ENCODE measurements at places on chromosomes 6 and 20.

- no peak for DNase-seq
These were observed 112.4 kb upstream of the ZNF217 start for GRCh38 chr20:53706008-53706465.

DNA sequence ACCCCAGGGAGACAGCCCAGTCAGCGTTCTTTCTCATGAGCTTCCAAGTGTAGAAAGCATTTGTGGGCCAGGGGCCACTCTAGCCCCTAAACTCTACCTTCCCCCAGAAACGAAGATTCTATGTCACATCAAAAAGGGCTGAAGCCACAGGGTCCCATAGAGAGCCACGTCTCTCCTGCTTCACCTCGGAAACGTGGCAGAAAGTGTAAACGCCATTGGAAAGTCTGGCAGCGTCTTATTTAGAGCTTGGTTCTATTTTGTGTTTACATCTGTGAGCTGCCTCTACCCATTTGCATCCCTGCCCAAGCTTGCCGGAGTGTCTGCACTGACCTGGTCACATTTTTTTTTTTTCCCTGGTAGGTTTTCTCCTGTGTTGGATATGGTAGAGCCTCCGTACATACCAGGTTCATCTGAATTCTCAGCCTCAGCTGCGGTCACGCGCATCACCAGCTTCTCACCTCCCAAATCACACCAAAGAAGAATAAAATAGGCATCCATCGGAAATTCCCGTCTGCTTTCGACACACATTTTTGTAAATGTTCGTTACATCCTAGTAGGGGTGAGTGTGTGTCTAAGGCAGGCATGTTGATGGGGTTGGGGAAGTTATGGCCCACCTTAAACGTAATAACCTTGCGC lies 62.6 kb downstream of the NPEPL1 start:
- DNase-seq = no peak

GRCh38 chr6:52500238-52501129 lies 76.4 kb downstream of the TRAM2 start:
- DNase-seq = no peak

- DNase-seq = no peak
These were observed 171.4 kb upstream of the SYNDIG1 start for GRCh38 chr20:24297993-24298392.

GRCh38 chr6:95387845-95388244 lies 189.5 kb upstream of the MANEA start:
- DNase-seq = no peak

DNA sequence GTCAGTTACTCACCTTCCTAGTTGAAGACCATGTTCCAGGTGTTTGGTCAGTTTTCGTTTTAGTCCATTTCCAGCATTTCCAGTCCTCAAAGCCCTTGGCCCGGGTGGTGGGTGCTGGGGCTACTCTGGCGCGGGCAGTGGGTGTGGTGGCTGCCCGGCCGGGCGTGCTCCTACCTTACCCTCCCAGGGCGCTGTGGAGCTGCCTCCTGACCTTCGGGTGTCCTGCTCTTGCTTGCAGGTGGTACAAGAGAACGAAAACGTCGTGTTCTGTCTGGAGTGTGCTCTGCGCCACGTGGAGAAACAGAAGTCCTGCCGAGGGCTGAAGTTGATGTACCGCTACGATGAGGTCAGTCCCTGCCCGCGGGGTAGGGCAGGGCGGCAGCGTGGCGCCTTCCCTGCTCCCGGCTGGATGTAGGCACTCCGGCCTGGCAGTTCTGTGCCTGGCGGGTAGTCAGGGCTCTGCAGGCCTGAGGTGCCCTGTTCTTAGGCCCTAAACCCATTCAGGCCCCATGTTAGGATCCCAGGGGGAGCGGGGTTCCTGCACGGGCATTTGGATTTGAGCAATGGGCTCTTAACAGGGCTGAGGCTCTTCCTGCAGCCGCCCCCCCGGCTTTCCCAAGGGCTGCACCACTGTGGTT lies 145.8 kb downstream of the DTNBP1 start:
- no peak for DNase-seq

DNA sequence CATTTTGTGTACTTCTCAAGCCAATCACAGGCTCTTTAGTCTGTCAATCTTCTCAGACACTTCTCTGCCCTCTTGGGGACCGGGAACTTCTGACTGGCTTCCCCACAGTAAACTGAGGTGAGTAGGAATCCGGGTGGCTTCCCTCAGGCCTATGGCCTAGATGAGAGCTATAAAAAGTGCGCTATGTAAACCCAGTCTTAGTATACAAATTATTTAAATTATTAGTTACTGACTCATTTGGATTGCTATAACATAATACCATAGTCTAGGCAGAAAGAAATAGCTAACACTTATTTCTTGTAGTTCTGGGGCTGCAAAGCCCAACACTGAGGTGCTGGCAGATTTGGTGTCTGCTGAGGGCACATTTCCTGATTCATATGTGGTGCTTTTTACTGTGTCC lies 109.2 kb upstream of the MCHR2 start:
- DNase-seq = no peak

GRCh38 chr6:4895971-4896370 lies 107.9 kb downstream of the RPP40 start:
- DNase-seq = no peak

GRCh38 chr6:111944541-111944940 lies 71.3 kb upstream of the FYN start:
- DNase-seq = no peak

- DNase-seq = no peak
These were observed 150.8 kb downstream of the ASCC3 start for GRCh38 chr6:100730001-100730980.

GRCh38 chr20:64238851-64239387 lies 16.6 kb upstream of the PCMTD2 start:
- no peak for DNase-seq

- no peak for DNase-seq
These were observed 33.5 kb downstream of the FAM8A1 start for GRCh38 chr6:17633465-17634188.

GRCh38 chr6:8674126-8674525 lies 238.8 kb upstream of the SLC35B3 start:
- DNase-seq = no peak

DNA sequence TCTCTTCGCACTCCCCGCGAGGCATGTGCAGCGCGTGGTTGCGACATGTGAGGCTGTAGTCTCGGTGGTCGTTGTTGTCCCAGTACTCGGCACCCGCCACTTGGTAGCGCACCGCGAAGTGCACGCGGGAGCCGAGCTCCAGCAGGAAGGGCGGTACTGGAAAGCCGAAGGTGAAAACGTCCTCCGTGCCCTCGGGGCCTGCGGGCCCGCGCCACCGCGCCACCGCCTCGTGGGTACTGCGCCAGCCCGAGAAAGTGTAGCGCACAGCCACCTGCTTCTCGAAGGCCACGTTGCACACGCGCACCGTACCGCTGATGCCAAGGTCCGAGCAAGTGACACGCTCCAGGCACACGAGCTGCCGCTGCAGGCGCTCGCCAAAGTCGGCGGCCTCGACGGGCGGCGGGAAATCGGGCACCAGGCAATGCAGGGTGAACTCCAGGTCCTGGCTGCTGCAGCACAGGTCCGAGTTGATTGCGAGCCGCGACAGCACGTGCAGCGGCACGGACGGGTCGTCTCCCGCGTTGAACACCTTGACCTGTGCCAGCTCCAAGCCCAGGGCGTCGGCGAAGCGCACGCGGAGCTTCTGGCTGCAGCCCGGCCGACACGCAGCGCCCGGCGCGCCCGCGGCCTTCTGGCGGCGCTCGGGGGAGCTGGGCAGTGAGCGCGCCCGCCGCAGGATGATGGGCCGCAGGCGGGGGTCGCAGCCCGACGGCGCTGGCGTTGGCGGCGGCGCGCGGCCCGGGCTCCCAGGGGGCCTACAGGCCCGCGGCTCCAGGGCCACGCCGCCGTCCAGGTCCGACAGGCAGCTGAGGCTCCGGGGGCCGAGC lies 840 bp downstream of the PPP1R3D start:
- DNase-seq = no peak

GRCh38 chr6:6560909-6561308 lies 27.6 kb upstream of the LY86 start:
- DNase-seq = no peak

DNA sequence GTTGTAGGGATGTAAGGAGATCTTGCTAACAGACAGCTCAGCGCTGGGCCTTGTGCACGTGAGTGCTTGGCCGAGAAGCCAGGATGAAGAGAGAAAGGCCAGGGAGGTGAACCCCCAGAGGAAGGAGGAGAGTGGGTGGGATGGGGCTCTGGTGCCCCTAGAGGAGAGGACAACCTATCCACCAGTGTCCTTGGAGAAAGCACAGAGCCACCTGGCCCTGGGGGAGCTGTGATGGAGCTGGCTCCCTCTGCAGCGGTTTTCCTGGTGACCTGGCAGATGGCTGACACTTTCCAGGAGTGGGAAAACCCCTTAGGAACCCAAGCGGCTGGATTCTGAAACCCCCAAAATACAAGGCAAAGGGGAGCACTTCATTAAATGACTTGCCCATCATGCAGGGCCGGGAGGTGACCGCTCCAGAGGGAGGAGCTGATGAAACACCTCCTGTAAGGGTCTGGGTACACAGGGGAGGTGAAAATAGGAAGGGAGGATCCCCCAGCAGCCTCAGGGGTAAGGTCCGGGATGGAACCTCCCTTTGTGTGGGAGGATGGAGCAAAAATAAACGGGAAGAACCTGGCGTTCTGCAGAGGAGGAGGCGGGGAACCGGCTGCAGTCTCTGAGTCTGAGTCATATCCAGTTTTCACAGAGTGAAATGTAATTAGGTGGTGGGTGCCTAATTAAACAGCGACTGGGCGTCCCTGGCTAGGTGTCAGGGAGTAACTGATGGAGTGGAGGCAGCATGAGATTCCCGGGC lies 80.4 kb downstream of the SULF2 start:
- DNase-seq = no peak

GRCh38 chr6:170366248-170366960 lies 59.8 kb downstream of the FAM120B start:
- DNase-seq = no peak

DNA sequence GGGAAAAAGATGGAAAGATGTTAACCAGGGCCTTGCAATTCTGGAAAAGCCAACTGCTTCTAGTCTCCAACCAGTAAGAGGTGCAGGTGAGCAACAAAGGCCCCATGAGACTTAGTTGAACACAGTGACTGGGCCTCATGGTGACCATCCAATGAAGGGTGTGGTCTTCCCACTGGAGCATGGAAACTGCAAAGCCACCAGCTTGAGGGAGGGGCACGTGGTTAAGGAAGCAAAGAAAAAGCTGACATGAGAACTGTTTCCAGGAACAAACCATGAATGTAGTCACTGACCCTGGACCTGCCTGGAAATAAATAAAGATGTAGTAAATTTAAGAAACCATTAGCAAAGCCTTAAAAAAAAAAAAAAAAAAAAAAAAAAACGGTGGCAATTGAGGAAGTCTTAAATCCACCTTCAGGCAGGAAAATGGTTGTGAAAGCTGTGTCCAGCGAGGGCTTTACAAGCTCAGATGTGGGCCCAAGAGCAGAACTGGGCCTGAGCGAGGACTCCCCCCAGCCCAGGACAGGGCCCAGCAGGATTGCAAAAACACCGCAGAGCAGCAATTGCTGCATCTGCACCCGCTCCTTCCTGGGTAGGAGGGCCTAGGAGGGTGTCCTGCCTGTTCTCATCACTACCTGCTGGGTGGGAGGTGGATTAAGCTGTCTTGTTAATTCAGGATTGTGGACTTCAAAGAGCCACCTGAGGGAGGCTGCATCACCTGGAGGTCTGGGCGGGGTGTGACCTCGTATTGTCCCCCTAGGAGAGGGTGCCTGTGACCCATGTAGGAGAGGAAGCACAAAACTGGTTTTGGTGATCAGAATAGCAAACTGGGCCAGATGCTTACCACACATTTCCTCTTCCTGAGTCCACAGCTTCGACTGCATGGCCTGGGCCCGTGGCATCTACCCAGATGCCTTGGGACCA lies 10.3 kb downstream of the GFRA4 start:
- no peak for DNase-seq

- no peak for DNase-seq
These were observed 8.4 kb downstream of the RAB5IF start for GRCh38 chr20:36613974-36614373.

DNA sequence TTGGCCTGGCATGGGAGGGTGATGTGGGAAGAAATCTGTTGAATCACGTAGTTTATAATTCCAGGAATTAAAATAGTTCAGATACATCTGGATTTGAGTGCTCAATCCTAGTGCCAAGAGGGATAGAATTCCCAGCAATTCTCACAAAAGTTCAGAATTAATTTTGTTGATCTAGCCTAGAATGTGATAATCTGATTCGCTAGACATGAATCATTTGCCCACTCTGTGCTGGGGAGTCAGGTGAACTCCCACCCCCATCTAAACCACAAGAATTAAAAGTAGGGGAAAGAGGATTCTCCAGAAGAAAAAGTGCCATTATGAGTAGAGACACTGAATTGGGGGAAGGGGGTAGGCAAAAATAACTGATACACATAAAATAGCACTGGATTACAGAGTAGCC lies 85.0 kb downstream of the LIN28B start:
- no peak for DNase-seq

GRCh38 chr6:68410021-68410420 lies 225.1 kb upstream of the ADGRB3 start:
- no peak for DNase-seq

All from T-helper 2 cell (primary cell).